Motor neuron (in vitro differentiated cells): ENCODE measurements at places on chromosomes 16 and 17. TPM values are rescaled to one million over a fixed set of nuclear protein-coding genes. Genes with fewer than 3 reads are reported as not detected.

DNA sequence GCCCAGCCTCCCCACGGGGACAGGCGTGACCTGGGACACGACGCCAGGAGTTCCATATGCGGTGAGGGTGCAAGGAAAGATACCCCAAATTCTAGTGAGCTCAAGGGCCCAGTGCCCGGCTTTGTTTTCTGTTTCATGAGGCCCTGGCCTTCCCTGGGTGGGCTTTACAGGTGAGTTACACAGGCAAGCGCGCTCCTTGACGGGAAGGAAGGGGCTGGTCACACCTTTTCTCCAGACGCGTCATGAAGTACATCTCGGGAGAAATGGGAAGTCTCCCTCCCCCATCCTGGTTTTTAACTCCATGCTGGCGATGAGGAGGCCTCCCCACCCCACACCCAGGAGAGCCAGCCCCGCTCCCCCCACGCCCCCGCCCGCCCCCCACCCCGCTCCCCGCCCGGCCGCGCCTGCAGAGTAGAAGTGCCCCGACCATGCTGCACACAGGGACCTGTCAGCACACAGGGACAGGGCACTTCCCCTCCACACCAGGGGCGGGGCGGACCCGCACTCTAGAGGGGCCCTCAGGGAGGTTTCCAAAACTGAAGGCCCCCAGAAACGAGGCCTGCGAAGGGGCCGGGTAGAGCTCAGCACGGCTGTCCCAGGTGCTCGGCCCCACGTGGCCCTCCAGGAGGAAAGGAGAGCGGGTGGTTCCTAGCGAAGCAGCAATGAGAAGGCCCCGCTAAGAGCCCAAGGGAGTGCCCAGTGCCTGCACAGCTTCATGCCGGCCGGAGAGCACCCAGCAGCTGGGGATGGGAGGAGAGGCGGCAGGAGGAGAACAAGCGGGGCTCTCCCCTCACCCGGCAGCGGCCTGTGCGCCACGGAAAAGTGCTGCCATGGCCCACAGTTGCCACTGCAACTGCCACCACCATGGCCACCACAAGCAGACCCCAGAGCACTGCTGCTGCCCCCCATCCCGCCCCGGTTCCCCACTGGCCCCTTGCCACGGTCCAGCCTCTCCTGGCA, 7.7 kb downstream of the CYB561 start:
- no peak for ATAC-seq

DNA sequence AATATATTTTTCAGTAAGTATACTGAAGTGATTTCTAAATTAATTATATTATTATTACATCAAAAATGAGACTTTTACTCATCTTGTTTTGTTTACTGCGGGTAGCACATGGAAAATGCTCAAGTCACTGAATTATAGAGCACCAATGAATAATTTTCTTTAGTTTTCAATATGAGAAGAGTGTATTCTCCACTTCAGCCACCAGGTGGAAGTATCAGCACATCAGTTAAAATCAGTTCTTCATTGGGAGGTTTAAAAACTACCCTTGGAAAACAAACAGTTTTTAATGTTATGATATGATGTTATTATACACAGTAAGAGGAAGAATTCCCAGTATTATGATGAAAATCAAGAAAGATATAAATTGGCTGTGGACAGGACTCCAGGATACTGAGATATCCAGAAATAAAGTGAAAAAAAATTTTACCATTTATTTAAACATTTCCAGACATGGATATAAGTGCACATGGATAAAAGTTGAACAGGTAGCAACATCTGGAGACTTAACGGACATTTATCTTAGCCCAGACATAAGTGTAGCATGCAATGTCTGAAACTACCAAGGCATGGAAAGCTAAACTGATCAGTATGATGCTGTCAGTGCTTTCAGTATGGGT, 467.3 kb downstream of the KCNJ2 start:
- ATAC-seq, result no peak

DNA sequence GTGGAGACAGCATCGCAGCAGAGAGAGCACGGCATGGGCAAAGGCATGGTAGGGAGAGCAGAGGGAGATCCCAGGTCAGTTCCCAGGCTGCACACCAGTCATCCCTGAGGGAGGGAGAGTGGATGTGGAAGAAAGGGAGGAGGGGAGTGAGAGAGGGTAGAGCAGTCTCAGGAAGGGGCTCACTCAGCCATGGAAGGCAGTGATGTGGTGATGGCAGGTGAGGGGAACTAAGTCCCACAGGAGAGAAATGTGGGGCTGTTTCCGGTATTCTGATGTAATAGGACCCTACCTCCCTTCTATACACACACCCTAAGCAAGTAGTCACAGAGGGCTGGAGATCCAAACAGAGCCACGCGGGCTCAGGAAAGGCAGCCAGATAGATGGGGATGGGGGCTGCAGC, 500.3 kb upstream of the CDH11 start:
- ATAC-seq, result no peak

Gene CLEC3A
- 0.19 TPM in 1 of 2 replicates, not detected in the other for total RNA-seq

Gene CIBAR2
- not detected in 2 replicates for total RNA-seq

- ATAC-seq, result no peak
Measured at GRCh38 chr16:79071424-79071823, 529.1 kb downstream of the MAF start.

DNA sequence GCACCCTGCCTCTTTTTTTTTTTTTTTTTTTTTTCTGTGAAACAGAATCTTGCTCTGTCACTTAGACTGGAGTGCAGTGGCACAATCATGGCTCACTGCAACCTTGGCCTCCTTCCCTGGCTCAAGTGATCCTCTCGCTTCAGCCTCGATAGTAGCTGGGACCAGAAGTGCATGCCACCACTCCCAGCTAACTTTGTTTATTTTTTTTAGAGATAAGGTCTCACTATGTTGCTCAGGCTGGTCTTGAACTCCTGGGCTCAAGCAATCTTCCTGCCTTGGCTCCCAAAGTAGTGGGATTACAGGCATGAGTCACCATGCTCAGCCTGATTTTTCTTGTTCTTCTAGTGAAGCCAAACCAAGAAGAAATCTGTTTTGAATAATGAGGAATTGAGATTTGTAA, 25.0 kb downstream of the CDK12 start:
- ATAC-seq, result peak; percentile 44

- no peak for ATAC-seq
Measured at GRCh38 chr16:81994485-81994884, 16.8 kb downstream of the SDR42E1 start.

Gene TAOK2
- total RNA-seq, result 32.6 and 32.8 TPM in 2 replicates

DNA sequence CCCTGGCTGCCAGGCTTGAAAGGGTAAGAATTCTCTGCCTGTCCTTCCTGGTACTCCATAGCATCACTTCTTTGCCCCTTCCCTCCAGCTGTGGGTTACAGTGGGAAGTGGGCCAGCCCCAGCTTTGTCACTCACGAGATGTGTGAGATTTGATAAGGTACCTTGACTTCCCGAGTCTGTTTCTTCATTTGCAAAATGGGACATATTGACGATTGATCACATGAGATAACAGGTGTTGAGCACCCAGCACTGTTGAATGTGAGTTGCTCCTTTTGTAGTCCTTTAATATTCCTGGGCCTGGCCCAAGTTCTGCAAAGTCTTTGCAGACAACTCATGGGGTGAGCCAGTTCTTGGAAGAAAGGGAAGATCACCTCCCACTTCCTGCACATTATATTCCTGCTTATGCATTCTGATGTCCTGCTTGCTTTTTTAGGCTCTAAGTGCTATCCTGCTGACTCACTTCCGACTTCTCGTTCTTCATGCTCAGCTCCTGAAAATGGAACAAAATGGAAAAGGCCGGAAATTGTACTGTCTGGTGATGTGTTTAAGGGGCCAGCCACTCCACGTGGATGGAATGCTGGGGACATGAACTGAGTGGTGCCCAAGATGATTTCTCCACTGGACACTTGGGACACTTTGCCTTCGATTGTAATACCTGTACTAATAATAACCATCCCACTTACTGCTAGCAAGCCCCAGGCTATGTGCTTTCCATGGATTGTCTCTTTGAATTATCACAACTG, 8.3 kb upstream of the NLK start:
- ATAC-seq, result no peak
